A549 treated with CpdA at 1 μM for 4 hours (cell line): ENCODE measurements at places on chromosomes 13 and 19. TPM values are rescaled to one million over a fixed set of nuclear protein-coding genes. Genes with fewer than 3 reads are reported as not detected.

The CCNE1 gene
- total RNA-seq, result 23.7 to 26.5 TPM (median 25.2 TPM) in 5 replicates

The ZNF675 gene
- 3.2 to 5.6 TPM (median 3.4 TPM) in 5 replicates for total RNA-seq

The PNMA8A gene
- total RNA-seq, result 10.0 to 11.8 TPM (median 11.4 TPM) in 5 replicates

The ZNF317 gene
- total RNA-seq, result 18.9 to 21.2 TPM (median 19.5 TPM) in 5 replicates

The CYP2A6 gene
- 0.07 TPM in 1 of 5 replicates, not detected in the others for total RNA-seq

The GPC6 gene
- total RNA-seq, result 3.6 to 6.8 TPM (median 5.6 TPM) in 5 replicates

The ZNF420 gene
- total RNA-seq, result 3.5 to 6.2 TPM (median 4.7 TPM) in 5 replicates

The FCER2 gene
- not detected in 5 replicates for total RNA-seq

The BRME1 gene
- total RNA-seq, result 0.09 to 0.64 TPM (median 0.46 TPM) in 3 of 5 replicates, not detected in the others

The CASP14 gene
- not detected in 5 replicates for total RNA-seq

The AP1M1 gene
- 55.6 to 70.5 TPM (median 64.3 TPM) in 5 replicates for total RNA-seq

The ZNF45 gene
- total RNA-seq, result 10.3 to 12.8 TPM (median 10.6 TPM) in 5 replicates

The ZFP82 gene
- 1.9 to 2.8 TPM (median 2.3 TPM) in 5 replicates for total RNA-seq

The SIGLEC7 gene
- not detected in 5 replicates for total RNA-seq

The PRSS57 gene
- total RNA-seq, result 0.13 TPM in 1 of 5 replicates, not detected in the others

The TRPC4 gene
- total RNA-seq, result 0.08 to 0.18 TPM (median 0.09 TPM) in 3 of 5 replicates, not detected in the others

The FAM216B gene
- not detected in 5 replicates for total RNA-seq

The GPR12 gene
- not detected in 5 replicates for total RNA-seq

The MIDN gene
- total RNA-seq, result 40.2 to 50.8 TPM (median 42.4 TPM) in 5 replicates

The WDR62 gene
- 21.2 to 28.4 TPM (median 26.8 TPM) in 5 replicates for total RNA-seq

The SIGLECL1 gene
- total RNA-seq, result not detected in 5 replicates

The SNRNP70 gene
- 311 to 363 TPM (median 344 TPM) in 5 replicates for total RNA-seq

The SEMA6B gene
- 4.4 to 6.5 TPM (median 6.0 TPM) in 5 replicates for total RNA-seq

The MAG gene
- not detected in 5 replicates for total RNA-seq

The TPM4 gene
- total RNA-seq, result 344 to 451 TPM (median 396 TPM) in 5 replicates

The TSKS gene
- not detected in 5 replicates for total RNA-seq

The KIR2DL1 gene
- total RNA-seq, result not detected in 5 replicates

The DNAAF3 gene
- total RNA-seq, result 5.2 to 7.2 TPM (median 6.9 TPM) in 5 replicates
